EH (cell line): ENCODE measurements at places on chromosomes 1 and 21.

DNA sequence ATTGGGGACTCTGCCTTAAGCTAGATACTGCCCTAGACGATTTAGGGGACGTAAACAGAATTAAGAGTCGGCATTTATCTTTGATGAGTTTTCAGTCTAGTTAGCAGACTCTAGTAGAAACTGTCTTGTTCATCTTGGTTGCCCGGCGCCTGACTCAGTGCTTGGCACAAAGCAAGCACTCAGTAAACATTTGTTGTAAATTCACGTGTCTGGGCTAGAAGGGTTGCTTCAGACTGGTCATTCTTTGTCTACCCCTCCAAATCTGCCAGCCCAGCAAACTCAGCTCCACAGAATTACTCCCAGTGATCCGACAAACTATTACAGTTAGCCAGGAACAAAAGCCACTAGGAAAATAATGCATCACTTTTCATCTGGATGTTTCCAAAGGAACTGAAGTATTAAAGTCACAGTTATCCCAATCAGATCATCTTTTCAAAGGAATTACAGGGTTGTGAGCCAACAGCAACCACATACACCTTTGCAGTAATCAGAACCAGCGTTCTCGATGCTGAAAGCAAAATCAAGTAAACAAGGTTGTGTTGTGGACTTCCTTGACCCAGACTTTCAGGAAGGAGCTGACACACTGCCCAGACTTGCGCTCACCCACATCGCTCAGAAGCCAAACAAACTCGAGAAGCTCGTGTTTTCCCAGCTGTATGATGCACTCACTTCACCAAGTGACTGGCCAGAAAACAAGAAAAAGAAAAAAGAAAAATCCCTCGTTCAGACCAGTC, 66.5 kb upstream of the GADD45A start:
- DNase-seq: peak; percentile 86

DNA sequence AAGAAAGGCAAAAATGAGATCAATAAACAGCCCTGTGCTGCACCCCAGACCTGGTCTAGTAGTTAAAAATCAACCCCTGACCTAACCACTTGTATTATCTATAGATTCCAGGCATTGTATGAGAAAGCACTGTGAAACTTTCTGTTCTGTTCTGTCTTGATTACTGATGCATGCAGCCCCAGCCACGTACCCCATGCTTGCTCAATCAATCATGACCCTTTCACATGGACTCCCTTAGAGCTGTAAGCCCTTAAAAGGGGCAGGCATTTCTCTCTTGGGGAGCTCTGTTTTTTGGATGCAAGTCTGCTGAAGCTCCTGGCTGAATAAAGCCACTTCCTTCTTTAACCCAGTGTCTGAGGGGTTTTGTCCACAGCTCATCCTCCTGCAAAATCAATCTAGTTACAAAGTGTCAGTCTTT, 24.2 kb upstream of the CD34 start:
- DNase-seq: no peak

DNA sequence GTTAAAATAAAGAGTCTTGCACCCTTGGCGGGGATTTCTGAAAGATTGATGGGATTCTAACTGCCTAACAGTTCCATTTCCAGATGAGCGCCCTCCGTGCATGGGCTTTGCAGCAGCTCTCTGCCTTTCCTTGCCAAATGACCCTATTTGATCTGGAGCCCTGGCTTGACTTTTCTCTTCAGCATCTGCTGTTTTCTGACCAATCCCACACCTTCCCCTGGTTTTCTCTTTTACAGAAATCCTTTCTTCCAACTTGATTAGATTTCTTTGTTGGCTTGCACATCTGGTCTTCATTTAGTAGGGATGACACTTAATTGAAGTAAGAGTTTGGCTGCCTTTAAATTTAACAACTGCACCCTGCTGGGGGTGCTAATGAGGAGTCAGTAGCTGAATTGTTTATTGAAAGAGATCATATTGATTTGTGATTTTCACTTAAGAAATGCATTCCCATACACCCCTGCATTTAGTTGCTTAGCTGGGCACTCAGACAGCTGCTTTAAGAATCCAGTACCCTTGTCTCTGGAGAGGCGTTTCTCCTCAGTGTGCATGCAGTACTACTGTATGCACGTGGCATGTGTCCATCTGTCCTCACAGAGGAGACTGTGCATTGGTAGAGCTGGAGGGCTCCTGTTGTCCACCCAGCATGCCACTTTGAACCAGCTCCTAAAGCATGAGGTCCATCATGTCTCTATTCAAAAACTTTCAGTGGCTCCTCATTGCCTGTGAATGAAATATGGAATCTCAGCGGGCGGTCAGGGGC, 99.7 kb downstream of the NOS1AP start:
- DNase-seq: peak; percentile 69

DNA sequence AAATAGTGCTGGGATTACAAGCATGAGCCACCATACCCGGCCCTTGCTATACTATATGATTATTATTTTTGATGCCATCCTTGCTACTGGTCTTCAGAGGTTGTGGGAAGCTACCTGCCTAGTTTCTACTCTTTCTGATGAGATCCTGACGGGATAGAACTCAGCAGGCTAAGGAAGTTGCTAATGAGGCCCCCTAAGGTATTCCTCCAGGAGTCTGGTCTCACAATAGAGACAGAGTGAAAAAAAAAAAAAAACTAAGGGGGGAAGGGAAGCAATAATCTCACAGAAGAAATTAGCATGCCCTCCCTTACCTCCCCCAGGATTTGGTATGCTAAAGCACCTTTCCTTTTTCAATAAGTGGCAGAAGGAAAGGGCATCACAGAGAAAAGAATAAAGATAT, 17.6 kb downstream of the INTS3 start:
- DNase-seq: no peak

- no peak for DNase-seq
Observed at GRCh38 chr1:41281334-41281733, 39.2 kb upstream of the SCMH1 start.

DNA sequence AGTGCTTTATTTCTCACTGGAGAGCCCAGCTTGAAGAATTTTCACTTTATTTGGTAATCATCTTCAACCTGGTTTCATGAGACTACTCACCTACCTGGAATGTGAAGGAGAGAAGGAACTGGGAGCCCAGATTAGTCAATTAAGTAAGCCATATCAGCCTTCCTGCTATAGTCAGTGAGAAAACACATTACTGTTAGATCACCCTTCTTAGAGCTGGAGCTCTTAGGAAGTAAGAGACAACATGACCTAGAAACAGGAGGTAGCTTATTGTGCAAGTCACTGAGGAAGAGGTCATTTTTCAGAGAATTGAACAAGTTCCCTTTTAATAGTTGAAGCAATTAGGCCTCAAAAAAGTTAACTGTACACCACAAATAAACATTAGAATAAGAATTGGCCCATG, 49.2 kb upstream of the TEKT2 start:
- DNase-seq: peak; percentile 64

- no peak for DNase-seq
Observed at GRCh38 chr1:206049919-206050600, 2.9 kb upstream of the RHEX start.
